ENCODE measurements at places on chromosomes 4 and X.

GRCh38 chr4:121951521-121952110, at the start of gene TRPC3:
Gene TRPC3 (minus strand): TSS chr4:121952060. CDS start chr4:121951680, 380 bp downstream.
- DNase-seq = peak; percentile 56

DNA sequence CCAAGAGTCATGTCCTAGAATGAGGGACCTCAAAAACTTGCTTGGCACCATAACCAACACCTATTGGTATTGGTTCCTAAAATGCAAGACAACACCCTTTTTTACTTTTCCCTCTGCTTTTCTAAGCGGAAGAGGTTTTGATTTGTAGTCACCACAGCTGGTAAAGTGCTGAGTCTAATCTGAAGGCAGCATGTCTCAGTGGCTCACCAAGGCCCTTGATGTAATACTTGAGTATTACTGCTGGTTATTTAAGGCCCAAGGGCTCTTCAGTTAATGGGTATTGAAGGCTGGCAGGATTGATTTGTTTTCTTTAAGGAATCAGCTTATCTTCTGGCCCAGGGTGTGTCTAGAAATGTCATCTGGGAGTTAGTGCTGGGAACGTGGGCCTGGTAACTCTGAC, 735.1 kb downstream of the GLUD2 start:
- DNase-seq = no peak

GRCh38 chr4:55348466-55348865, 2.4 kb downstream of the SRD5A3 start:
- DNase-seq = no peak

DNA sequence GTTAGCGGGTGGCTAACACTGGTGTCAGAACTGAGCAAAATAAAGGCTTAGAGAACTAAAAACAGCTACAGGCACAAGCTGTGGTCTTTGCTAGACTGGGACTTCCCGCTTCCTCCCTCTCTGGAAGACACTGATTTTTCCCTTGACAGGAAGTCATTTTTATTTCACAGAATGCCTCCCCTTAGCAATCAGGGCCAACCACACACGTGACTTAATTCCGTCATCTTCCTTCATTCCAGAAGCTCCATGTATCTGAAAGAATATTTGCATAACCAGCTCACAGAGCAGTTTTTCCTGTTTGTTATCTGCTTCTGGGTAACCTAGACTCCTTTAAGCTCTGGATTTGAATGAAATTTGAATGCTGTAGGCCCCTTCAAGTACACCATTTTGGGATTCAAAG, 327.5 kb upstream of the FRG1 start:
- no peak for DNase-seq

- DNase-seq = no peak
Measured at GRCh38 chr4:1472148-1472797, 66.0 kb upstream of the NKX1-1 start.

GRCh38 chrX:16665089-16665488, 15.1 kb downstream of the S100G start:
- no peak for DNase-seq

GRCh38 chr4:48603366-48604003, 113.4 kb downstream of the ZAR1 start:
- no peak for DNase-seq
